ENCODE measurements at places on chromosomes 13 and 19.

GRCh38 chr13:80873589-80873988 is 532.7 kb upstream of the SPRY2 start:
- no peak for DNase-seq

- no peak for DNase-seq
Measured at GRCh38 chr13:25247360-25247759, 39.9 kb downstream of the MTMR6 start.

DNA sequence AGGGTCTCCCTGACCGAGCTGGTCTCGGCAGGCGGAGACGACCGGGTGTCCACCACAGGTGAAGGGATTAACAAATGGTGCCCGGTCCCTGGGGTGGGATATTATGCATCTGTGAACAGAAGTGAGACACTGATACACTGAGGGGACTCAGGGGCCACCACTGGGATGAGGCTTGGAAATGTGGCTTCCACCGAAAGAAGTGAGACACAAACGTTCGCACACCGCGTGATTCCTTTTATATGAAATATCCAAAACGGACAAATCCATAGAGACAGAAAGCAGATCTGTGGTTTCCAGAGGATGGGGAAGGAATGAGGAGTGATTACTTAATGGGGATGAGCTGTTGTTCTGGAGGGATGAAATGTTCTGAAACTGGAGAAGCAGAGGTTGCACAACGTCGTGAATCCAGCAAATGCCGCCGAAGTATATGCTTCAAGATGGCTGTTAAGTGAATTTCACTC is 47.5 kb downstream of the C13orf46 start:
- no peak for DNase-seq

GRCh38 chr19:47247308-47247990 is 8.9 kb upstream of the CCDC9 start:
- DNase-seq: peak; percentile 74

GRCh38 chr13:38483623-38484022 is 134.0 kb downstream of the UFM1 start:
- DNase-seq: no peak

GRCh38 chr13:32124743-32125142 is 93.2 kb downstream of the FRY start:
- DNase-seq: no peak

- no peak for DNase-seq
Measured at GRCh38 chr13:28426381-28426780, 68.5 kb downstream of the FLT1 start.

DNA sequence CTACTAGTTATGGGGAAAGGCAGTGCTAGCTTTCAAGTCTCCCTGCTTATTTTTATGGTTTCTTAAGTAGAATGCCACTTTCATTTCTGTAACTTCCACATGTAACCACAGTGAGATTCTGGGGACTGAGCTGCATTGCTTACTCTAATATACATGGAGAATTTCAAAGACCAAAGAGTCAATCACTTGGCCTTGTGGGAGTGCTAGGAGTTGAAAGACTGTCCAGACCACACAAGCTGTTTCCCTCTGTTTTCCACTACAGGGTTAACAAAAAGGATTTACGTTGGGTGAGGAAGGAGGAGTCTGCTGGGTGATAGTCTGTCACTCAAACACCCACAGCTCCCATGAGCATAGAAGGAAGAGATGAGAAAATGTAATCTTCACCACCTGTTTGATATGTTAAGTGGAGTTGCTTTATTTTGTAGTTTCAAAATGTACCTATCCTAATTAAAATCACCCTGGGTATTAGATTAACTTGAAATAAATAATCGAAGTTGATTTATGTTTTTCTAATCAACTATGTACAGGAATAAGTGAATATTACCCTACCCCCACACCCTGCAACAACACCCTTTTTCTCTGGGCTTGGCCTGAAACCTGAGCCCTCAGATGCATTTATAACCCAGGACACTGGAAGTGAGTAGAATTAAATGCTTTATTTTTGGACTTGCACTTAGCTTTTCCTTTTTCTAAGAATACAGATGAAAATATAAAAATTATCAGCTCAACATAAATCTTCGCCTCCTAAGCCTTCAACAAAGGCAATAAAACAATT is 225.8 kb upstream of the SLC10A2 start:
- no peak for DNase-seq

GRCh38 chr19:13398780-13399726 is 107.2 kb downstream of the CACNA1A start:
- DNase-seq: no peak

DNA sequence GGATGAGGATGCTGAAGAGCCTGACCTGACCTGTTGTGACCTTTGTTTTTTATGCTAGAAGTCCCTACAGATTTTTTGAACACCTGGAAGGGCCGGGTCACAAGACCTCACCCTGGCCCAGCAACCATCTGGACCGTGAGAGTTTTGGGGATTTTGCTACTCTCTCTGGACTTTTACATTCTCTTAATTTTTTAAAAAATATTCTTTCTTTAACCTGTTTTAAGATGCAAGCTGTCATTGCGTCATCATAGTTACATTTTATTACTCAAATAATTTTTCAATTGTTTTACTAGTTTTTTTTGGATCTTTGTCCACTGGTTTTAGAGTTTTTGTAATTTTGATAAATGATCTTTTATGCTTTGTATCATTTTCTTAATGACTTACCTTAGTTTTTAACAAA is 7.5 kb downstream of the DKKL1 start:
- DNase-seq: no peak

DNA sequence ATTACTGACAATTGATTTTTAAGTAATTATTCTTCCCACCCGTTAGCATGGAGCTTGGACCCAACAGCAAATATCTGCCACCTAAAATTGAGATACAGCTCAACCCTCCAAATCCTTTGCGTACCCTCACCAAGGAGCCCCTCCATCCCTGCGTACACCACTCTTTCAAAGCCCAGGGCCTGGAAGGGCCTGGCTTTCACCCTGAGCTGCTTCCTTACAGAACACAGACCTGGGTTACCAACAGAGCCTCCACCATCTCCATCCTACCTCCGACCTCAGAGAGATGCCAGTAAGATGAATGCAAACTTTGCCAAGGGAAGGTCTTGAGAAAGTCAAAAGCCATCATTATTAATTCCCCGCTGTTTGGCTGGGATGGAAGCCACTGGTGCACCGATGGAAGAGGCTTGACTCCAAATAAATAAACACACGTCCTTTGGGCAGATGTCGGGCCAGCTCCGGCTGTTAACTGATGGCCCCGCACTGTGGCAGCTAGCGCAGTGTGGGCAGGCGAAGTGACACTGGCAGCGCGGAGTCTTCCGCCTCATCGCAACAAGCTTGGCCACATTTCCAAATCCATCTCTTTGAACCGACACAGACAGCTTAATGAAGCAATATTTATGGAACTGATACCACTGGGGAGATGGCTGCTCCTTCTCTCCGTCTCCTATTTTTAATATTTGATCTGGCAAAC is 150.2 kb upstream of the VSTM2B start:
- DNase-seq: no peak

- no peak for DNase-seq
Measured at GRCh38 chr13:113427562-113428468, 25.5 kb downstream of the ADPRHL1 start.

DNA sequence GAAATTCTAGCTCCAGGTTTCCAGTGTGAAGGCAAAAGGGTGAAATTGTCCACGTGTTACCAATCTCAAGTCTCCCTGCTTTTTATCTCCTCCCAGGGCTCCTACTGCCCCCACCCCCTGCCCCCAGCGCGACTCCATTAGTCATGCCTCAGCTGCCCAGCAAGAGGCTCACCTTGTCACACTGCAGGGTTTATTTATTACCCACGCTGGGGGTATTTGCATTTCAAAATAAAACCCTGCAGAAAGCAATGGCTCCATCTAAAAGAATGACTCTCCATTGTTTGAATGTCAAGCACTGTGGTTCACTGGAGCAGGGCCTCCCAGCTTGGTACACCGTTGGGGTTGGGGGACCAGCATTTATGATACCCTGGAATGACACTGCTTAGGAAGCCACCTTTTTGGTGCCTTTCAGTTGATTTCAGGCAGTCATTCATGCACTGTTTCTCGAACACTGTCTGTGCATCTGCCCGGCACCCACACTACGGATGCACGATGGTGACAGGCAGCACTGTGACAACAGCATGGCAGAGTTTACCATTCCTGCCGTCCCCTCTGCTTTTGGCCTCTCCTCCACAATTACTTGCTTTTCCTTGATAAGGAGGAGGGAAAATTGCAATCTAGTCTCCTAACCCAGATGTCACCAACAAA is 9.9 kb upstream of the POP4 start:
- no peak for DNase-seq

DNA sequence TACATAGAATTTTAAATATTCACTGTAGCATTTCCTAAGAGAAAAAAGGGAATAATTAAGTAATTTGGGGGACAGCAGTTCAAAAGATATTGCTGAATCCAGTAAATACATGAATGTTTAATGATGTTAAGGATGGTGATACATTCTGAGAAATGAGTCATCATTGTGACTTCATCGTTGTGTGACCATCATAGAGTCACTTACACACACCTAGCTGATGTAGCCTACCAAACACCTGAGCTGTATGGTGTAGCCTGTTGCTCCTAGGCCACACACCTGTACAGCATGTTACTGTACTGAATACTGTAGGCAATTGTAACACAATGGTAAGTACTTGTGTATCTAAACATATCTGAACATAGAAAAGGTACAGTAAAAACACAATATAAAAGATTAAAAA is 34.8 kb downstream of the ATP7B start:
- DNase-seq: no peak

GRCh38 chr19:46737298-46737654 is 8.6 kb upstream of the FKRP start:
- DNase-seq: no peak

DNA sequence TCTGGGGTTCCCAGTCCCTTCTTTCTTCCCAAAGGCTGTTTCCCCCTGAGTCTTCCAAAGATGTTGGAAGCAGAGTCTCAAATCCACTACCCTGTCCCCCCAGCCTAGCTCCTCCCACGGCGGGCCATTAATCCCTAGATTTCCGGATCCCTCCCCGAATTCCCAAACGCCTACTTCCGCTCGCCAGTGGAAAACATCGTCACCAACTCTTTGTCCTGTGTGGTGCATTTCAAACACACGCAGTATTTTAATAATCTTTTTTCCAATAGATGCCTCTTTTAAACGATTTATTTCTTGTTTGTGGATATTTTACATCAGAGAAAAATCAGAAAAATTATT is 610 bp downstream of the ZNF791 start:
- no peak for DNase-seq

GRCh38 chr13:109204657-109205056 is 575.2 kb downstream of the MYO16 start:
- no peak for DNase-seq

GRCh38 chr13:105047676-105048295 is 1487.7 kb downstream of the EFNB2 start:
- no peak for DNase-seq

GRCh38 chr19:33377586-33378475 is 4.3 kb downstream of the CEBPG start:
- no peak for DNase-seq

DNA sequence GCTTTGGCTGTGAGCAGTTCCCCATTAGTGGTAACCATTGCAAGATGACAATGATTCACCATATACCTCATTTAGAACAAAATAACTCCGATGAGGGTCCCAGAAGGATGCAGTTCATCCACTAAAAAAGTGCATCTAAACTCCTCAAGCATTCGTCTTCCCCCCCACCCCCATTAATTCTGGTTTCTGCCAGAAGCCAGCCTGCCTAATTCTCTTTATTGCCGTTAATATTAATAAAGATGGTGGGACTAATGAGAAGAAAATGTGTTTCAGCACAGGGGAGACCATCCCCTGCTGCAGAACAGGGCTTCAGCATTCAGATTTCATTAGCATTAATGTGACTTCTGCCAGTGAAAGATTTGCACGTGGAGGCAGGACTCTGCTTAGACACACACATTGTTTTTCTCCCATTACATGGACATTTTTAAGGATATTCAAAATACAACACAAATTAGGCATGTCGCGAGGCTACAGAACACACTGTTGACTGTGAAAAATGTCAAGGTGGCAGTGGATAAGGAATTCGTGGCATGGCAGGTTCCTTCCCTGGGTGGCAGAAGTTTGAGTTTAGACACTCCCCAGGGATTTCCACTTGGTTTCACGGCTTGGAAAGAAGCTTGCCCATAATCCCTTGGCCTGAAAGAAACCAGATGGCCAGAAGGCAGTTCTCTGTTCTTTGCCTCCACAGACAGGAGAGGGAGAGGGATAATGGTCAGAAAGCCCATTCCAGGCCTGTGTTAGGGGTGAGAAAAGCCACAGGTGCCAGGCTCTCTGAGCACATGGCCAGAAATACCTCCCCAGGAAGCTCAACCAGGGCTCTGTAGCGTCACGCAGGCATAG is 236.5 kb downstream of the FOXO1 start:
- no peak for DNase-seq

- DNase-seq: no peak
Measured at GRCh38 chr13:42071672-42072419, 23.4 kb downstream of the DGKH start.

GRCh38 chr19:4352701-4353121 is 9.3 kb downstream of the MPND start:
- DNase-seq: peak; percentile 62
